ENCODE measurements at places on chromosomes 7 and 10.
A peak's percentile ranks its signal among the peaks of the same experiment; 100 is the strongest.

- DNase-seq: no peak
Observed at GRCh38 chr7:85111761-85112160, 75.1 kb downstream of the SEMA3D start.

DNA sequence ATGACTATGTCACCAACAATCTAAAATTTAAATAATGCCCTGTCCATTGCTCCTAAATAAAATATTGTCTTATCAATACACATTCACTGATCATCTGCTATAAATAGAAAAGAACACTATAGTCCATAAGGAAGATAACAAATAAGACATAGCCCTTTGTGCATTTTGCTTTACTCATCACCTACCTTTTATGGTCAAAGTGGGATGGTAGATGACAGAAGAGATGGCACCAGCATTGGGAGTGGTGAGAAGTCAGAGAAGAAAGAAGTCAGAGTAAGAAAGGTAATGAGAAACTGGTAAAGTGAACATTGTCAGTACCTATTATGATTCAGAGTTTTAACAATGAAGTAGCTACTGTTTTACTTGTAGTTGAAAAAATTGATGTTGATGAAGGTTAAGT lies 31.1 kb downstream of the SEMA3E start:
- DNase-seq: no peak

- DNase-seq: no peak
Observed at GRCh38 chr10:118027397-118027796, 19.3 kb downstream of the RAB11FIP2 start.

- peak; percentile 89 for DNase-seq
Observed at GRCh38 chr7:24572997-24573553, at the start of gene PALS2. PALS2 (plus strand) TSS chr7:24573452; CDS start chr7:24623668, 50,216 bp downstream.
